ENCODE measurements at places on chromosomes 7 and 10.

DNA sequence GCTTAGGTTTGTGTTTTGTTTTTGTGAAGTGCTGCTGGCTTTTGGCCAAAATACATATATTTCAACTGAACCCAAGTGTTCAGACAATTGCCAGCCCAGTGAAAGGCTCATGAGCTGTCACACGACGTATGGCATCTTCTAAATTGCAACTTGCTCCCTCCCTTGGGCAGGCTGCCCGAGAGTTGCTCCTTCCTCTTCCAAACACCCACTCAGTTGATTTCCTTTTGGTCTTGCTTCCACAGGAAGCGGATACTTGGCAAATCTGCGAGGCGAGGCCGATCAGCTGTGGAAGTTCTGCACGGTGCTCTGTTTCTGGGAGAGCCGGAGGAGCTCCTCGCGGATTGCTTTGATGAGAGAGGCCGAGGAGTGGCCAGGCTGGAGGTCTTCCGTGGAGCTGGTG lies 39.6 kb upstream of the ATP6V0A4 start:
- DNase-seq = no peak

- no peak for DNase-seq
These were observed 60.9 kb downstream of the ANKRD7 start for GRCh38 chr7:118285358-118285757.

- no peak for DNase-seq
These were observed 104.3 kb downstream of the CUL2 start for GRCh38 chr10:34985823-34986222.

DNA sequence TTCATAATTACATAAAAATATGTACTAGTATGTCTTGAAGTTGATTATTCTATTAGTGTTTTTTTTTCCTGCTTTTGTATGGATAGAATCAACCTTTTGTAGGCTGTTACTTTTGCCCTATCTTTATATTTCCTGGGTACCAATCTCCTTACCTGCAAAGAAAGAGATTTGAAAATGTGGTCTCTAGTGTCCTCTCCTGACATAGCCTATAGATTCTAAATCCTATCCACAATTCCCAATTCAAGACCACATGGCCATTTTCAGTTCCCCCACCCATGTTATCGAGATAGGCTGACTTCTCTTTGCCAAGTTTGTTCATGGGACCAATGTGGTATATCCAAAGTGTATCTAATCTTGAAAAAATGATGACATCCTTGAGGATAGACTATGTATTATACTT lies 269.4 kb upstream of the SEMA3D start:
- DNase-seq = no peak

DNA sequence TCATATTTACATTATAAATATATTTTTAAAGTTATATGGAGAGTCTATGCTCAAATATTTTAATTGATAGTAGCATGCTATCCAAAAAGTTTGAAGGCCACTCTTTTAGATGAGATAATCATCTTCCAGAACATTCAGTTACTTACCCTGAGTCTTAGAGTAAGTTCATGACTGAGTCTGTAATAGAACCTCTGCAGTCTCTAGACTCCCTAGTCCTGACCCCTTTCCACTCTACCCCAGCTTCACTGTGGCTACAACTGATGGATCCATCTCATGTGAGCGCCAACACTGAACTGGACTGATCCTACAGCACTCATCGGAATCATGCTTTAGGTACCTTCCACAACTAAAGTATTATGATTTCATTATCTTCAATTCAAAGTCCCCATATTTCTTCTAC lies 10.1 kb downstream of the HACD1 start:
- DNase-seq = no peak

DNA sequence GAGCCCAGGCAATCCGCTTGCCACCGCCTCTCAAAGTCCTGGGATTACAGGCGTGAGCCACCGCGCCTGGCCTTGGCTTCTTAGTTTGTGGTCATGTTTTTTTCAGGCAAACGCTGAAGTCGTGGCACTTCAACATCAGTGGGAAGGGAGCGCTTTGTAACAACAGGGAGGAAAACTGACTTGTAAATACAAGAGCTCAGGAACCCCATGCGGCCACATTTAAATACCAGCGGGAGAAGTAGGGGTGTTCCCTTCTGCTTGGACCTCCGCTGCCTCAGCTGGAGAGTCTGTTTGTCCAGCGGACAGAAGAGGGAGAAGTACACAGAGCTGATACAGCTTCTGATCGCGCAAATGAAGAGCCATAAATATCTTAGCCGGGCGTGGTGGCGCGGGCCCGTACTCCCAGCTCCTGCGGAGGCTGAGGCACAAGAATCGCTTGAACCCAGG lies 108.7 kb upstream of the KMT2C start:
- no peak for DNase-seq

DNA sequence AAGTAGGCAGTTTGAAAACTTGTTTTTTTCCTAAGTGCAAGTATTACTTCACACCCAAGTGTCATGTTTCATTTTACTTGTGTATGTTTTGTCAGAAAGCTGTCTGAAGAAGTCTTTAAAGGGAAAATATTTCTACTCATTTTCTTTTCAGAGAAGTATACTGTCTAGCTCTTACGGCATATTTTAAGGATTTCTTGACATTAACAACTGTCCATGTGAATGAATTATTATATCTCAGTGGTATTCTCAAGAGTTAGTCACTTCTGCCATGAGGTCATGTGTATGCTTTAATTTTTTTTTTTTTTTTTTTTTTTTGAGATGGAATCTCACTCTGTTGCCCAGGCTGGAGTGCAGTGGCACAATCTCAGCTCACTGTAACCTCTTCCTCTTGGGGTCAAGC lies 229.5 kb downstream of the BICC1 start:
- no peak for DNase-seq

- no peak for DNase-seq
These were observed 13.4 kb downstream of the SGMS1 start for GRCh38 chr10:50610368-50610767.

GRCh38 chr10:12418000-12418399 lies 68.7 kb downstream of the CAMK1D start:
- DNase-seq = no peak

GRCh38 chr7:149459201-149459539 lies 1.7 kb downstream of the ZNF777 start:
- DNase-seq = no peak

DNA sequence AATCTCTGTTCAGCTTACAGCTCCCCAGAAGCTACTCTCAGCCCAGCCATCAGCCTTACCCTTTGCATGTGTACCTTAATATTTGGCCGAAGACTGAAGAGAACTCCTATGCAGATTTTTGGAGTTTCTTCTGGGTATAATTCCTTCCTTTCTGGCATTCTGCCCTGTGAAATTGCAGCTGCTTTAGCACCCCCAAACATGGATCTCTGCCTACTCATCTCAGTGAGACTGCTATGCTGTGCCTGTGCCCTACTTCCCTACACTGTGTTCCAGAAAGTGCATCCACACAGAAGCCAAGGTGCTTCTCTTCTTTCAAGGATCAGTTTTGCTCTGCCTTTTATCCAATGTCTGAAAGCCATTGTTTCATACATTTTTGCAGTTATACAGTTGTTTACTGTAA lies 81.6 kb downstream of the NPY start:
- DNase-seq = no peak

DNA sequence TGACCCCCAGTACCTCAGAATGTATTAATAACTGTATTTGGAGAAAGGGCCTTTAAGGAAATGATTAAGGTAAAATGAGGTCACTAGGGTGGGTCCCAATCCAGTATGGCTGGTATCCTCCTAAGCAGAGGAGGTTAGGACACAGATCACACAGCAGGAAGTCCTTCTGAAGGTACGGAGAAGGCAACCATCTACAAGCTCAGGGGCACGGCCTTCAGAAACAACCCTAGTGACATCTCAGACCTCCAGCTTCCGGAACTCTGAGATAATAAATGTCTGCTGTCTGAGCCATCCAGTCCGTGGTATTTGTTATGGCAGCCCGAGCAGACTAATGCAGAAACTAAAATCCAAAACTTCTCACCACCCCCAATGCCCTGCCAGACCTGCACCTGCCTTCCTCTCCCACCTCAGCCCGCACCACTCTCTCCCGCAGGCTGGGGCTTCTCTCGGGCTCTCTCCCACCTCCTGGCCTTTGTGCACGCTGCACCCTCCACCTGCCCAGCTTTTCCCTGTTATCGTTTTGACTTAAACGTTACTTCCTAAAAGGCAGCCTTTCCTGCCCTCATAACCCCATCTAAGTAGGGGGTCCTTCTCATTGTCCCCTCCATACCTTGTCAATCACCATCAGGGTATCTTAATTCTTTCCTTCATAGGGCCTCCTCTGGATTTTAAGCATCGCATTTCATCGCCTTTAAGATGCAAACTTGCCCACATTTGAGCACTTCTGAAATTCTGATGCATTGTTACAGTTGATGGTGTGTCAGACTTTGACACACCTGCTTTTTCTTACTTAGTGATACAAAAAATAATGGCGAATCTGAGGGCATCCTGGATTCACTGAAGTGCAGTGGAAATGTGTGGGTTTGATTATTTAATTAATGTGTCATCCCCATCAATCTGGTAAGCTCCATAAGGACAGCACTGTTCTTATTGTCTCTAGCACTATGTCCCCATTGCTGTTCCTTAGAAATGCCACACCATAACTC lies 32.2 kb upstream of the AQP1 start:
- no peak for DNase-seq

DNA sequence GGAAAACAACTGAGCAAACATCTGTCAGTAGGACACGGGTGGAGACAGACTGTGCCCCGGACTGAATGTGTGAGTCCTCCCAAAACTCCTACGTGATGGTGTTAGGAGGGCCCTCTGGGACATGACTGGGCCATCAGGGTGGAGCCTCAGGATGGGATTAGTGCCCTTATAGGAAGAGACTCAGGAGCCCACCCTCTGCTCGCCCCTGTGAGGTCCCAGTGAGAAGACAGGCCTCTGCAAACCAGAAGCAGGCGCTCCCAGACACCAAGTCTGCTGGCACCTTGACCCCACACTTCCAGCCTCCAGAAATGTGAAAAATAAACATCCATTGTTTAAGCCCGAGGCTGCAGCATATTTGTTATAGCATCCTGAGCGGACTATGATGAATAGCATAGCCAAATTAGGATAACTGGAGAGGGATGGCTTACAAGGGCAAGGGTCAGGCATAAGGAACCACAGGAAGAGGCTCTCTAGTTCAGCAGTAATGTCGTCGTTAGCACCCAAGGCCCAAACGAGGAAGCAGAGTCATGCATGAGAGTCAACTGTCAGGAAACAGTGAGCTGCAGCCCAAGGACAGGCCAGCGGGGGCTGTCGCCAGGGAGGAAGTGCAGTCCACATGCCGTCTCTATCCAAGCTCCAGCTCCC lies 50.6 kb downstream of the PTPRN2 start:
- no peak for DNase-seq

GRCh38 chr10:15254808-15255648 lies 86.5 kb upstream of the NMT2 start:
- no peak for DNase-seq

GRCh38 chr7:111011520-111011919 lies 79.4 kb upstream of the LRRN3 start:
- DNase-seq = no peak

- no peak for DNase-seq
These were observed 13.1 kb upstream of the SGMS1 start for GRCh38 chr10:50636618-50637579.

GRCh38 chr10:99661377-99661763 lies 2.1 kb downstream of the ENTPD7 start:
- no peak for DNase-seq

DNA sequence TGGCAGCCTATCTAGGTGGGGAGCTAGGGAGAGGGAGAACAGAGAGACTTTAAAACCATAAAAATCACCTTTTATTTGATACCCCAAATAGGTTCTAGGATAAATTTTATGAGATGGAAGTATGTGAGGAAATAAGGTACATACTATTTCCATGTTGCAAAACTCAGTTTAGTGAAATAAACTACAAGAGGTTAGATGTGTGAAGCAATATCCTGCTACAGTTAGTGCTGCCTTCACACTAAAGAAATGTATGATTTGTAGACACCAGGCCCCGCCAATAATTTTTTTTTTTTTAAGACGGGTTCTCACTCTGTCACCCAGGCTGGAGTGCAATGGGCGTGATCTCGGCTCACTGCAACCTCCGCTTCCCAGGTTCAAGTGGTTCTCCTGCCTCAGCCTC lies 34.4 kb upstream of the RSBN1L start:
- DNase-seq = no peak

GRCh38 chr10:121753726-121754476 lies 155.7 kb upstream of the FGFR2 start:
- DNase-seq = no peak

DNA sequence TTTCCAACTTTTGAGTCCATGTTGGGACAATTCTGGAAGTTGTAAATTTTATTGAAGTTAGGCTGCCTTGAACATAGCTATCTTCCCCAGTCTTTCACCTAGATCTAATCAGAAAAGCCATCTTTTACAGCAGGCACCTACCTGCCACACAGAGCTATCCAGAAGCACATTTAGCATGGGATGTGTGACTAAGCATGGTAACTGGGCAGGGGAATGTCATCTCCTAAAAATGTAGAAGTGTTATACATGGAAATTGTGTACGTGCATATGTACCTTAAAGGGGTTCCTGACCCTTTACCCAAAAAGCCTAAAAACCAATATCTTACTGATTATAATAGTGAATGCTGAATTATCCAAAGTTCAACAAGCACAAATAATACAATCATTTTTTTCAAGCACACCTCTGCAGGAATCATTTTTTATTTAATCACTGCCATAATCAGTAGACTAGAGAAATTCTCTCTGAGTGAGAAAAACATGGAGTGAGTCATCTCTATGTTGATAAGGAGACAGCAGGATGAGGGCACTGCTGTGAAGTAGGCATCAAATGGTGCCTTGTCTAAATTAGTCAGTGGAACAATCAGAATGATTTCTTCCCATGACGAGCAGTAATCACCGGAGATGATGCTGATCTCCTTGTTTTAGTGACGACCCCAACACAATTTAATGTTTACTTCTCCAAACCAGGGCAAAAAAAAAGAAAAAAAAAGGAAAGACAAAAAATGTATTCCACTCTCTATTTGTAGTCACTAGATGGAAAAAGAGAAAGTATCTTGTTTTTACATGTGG lies 75.9 kb downstream of the SORBS1 start:
- DNase-seq = no peak

- DNase-seq = no peak
These were observed 43.7 kb downstream of the GNA12 start for GRCh38 chr7:2800220-2800930.

GRCh38 chr10:65735382-65735781 lies 1190.5 kb upstream of the LRRTM3 start:
- no peak for DNase-seq

GRCh38 chr7:130491841-130492522 lies at the start of gene MEST:
TSS of gene MEST (plus strand) at chr7:130492085. CDS start at chr7:130492314, 229 bp downstream.
- DNase-seq = no peak

- no peak for DNase-seq
These were observed 294.6 kb downstream of the PTEN start for GRCh38 chr10:88157981-88158465.

GRCh38 chr7:128164061-128164954 lies 76.8 kb upstream of the LEP start:
- no peak for DNase-seq

- no peak for DNase-seq
These were observed 90.1 kb downstream of the FOXL3 start for GRCh38 chr7:380139-380485.

- no peak for DNase-seq
These were observed 167.8 kb upstream of the CXCL12 start for GRCh38 chr10:44552726-44553125.

GRCh38 chr7:46253520-46253919 lies 332.4 kb upstream of the IGFBP3 start:
- DNase-seq = no peak

- DNase-seq = no peak
These were observed 40.3 kb downstream of the SHOC2 start for GRCh38 chr10:110959379-110960332.

- DNase-seq = no peak
These were observed 110.7 kb downstream of the RNF32 start for GRCh38 chr7:156751319-156751718.

- no peak for DNase-seq
These were observed 10.5 kb upstream of the ZMIZ2 start for GRCh38 chr7:44738051-44738723.

- DNase-seq = no peak
These were observed 85.5 kb upstream of the ADO start for GRCh38 chr10:62719061-62719460.
